AG10803 (cell line): ENCODE measurements at places on chromosomes 4 and X.

GRCh38 chrX:9786798-9787635, 788 bp downstream of the SHROOM2 start:
- DNase-seq, result peak; percentile 1

DNA sequence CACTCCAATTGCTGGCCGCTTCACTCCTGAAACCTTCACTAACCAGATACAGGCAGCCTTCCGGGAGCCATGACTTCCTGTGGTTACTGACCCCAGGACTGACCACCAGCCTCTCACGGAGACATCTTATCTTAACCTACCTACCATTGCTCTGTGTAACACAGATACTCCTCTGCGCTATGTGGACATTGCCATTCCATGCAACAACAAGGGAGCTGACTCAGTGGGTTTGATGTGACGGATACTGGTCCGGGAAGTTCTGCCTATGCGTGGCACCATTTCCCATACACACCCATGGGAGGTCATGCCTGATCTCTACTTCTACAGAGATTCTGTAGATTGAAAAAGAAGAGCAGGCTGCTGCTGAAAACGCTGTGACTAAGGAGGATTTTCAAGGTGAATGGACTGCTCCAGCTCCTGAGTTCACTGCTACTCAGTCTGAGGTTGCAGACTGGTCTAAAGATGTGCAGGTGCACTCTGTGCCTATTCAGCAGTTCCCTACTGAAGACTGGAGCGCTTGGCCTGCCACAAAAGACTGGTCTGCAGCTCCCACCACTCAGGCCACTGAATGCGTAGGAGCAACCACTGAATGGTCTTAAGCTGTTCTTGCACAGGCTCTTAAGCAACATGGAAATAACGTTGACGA, 35.8 kb upstream of the PRDM8 start:
- DNase-seq, result no peak

GRCh38 chrX:53093748-53094581, at the start of gene KANTR:
Gene KANTR (plus strand): TSS chrX:53094142. CDS start chrX:53124273, 30,131 bp downstream.
- peak; percentile 93 for DNase-seq

GRCh38 chr4:53779025-53779424, 187.7 kb upstream of the LNX1 start:
- no peak for DNase-seq

DNA sequence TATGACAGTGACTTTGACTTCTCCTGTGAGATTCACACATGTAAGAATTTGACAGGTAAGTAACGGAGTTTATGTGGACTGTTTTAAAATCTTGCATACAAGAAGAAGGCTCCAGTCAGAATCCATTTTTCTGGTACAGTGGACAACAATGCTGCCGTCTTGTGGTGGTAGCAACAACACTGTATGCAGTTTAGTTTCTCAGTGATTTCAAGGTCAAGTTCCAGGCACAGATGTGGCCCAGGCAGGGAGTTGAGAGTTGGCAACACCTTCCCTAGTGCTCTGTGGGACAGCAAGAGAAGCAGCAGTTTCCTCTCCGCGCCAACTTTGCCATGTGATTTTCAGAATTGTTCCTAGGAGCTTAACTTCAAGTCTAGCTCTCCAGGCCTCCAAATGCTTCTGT, 56.0 kb upstream of the STPG2 start:
- peak; percentile 4 for DNase-seq

- peak; percentile 56 for DNase-seq
These were observed 545 bp downstream of the ABCE1 start for GRCh38 chr4:145098675-145099037.

- DNase-seq, result peak; percentile 17
These were observed 556 bp upstream of the SLC25A43 start for GRCh38 chrX:119398587-119398973.

DNA sequence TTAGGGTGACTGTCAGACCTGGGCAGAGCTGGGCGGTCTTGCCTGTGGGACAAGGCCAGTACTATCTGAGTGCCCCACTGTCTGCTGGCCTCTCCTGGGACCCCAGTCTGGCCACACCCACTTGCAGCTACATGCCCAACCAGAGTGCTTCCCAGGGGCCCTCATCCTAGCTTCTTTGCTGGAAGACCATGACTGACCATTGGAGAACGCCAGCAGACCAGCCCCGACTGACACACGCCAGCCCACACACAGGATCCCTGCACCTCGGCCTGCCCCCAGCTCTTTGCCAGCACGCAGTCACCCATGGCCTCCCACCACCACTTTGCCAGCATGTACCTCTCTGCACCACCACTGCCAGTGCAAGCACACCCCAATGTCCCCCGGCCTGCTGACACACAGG, 585.7 kb downstream of the ZNF674 start:
- DNase-seq, result no peak

DNA sequence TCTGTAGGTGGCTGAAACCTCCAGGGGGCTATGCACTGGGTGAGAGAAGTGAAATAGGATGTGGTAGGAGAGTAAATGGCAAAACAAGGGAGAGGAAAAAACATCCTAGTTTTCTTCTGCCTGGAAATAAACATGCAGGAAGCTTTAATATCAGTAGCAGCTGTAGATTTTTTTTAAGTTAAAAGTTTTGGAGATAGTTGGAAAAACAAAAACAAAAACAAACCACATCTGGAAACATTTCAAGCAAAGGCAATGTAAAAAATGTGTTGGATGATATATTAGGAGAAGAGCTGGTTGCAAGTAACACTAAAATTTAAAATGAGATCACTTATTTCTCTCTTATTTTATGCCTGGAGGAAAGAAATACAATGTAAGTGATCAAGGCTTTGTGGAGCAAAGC, 388.0 kb downstream of the SPRY1 start:
- DNase-seq, result peak; percentile 81

- no peak for DNase-seq
These were observed 89.3 kb upstream of the MAML3 start for GRCh38 chr4:140243278-140243753.

GRCh38 chrX:123753656-123754350, 21.0 kb upstream of the THOC2 start:
- no peak for DNase-seq

- DNase-seq, result peak; percentile 23
These were observed 146.5 kb downstream of the NDST3 start for GRCh38 chr4:118180776-118181175.

DNA sequence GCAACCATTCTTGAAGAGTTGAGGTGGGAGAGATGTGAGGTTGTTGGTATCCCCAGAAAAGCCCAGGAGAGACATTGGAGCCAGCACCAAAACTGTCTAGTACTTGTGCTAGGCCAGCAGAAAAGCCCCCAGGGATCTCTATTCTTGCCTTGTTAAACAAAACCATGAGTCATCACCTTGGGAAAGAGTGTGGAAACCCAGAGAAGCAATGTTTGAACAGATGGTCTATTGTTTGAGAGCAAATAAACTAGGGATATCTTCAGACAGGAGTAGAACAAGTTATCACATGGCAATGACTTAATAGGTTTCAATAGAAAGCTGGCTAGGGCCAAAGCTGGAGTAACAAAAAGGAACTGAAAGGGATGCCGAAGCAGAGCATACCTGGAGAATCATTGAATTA, 195.7 kb upstream of the CASK start:
- DNase-seq, result peak; percentile 63

DNA sequence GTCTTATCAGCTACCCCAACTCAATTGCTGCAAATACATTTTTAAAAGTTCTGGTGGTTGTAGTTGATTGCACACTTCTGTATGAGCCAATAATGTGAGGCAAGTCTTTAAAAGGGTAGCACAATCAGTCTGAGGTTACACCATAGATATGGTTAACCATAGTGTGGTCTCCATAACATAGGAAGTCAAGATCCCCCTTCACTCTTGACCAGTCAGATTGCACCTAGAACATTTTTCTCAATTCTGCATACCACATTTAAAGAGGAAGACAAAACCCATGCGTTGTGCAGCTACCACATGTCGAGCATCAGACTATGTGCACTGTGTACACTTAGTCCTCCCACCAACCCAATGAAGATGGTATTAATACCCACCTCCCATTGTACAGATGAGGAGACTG, 26.5 kb upstream of the CYBB start:
- no peak for DNase-seq

- DNase-seq, result no peak
These were observed 132.6 kb downstream of the GLUD2 start for GRCh38 chrX:121179972-121180371.

DNA sequence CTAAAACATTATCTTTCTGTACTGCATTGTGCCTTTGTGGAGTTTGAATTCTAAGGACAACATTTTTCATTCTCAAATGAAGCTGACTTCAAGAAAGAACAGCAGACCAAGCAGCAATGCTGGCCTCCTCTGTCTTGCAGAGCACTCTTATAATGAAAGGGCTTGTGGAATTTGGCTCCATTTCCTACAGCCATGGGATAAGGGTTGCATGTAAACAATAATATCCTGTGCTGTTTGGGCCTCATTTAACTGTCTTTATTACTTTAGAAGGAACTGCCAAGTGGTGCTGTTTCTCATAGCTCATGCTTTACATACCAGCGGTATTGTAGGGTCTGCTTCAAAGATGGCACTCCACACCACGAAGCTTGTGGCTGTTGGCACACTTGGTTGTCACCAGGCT, 111.4 kb upstream of the EOLA2 start:
- peak; percentile 67 for DNase-seq

GRCh38 chr4:30714408-30715031, 5.6 kb upstream of the PCDH7 start:
- peak; percentile 34 for DNase-seq

DNA sequence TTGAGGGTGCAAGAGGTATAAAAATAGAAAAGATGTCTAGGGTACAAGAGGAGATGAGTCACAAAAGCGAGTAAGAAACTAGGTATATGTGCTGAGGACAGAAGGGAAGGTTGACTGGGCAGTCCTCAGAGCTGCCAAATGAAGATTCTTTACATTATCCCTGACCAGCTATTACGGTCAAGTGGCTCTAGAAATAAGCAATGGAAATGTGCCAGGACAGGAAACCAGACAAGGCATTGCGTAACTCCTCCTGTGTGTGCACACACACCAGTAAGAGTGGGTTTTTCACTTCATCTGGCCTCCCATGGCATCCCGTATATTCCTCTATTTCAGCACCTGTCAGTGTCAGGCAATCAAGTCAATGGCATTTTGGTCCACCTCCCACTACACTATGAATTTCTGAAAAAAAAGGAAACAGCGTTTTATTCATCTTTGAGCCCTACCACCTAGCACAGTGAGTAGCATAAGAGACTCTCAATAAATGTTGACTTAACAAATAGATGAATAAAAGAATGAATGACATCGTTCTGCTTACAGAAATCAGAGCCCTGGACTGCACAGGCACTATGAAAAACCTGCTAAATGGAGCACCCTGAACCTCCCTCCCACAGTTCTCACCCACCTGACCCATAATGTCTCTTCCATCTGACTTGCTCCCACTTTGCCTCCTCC, 62.6 kb upstream of the KLF3 start:
- DNase-seq, result peak; percentile 17

DNA sequence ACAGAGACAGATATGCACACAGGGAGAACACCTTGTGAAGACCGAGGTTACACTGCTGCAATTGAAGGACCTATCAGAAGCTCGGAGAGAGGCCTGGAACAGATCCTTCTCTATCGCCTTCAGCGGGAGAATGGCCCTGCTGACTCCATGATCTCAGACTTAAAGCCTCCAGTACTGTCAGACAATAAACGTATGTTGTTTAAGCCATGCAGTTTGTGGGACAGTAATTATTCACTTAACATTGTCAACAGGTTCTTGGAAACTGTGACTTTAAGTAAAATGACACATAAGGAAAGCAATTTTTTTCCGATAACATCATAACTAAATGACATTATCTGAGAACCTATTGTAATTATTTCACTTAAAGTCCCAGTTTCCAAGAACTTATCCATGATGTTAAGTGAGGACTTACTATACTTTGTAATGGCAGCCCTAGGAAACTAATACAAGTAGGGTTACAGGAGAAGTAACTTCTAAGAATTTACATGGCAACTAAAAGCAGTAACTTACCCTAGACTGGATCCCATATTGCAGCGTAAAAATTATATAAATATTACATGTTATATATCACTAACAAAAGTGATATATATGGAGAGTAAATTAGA, 180.8 kb upstream of the MAB21L2 start:
- DNase-seq, result no peak

DNA sequence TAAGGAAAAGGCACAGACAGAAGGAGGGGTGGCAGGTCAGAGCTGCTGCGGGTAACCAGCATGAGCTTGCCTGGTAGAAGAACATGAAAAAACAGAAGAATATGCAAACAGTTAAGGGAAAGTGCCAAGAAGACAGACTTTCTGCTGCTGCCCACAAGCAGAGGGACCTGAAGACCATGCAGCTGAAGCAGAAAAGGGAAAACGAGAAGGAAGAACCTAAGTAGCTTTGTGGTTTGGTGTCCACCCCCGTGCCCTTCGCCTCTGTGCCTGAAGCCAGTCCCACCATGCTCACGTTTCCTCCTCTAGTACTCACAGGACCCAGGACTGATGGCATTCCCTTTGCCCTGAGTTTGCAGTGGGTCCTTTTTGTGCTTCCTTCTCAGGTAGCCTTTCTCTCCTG, 62.8 kb downstream of the UBA6 start:
- no peak for DNase-seq

DNA sequence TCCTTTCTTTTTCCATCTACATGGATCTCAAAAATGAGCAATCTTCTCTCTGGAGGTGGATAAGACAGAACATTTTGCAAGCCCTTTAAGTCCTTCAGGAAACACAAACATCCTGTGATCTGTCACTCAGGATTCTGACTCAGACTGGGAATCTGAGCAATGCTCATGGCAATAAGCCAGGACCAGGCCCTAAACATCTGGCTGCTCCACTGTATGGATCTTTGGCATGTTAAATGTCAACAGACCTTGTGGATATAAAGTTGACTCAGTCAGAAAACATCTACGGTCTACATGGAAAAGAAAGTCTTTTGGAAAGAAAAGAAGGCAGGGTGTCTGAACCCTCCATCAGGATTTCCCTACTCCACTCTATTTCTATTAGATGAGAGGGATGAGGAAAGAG, 17.8 kb upstream of the CHIC2 start:
- peak; percentile 99 for DNase-seq

GRCh38 chr4:24330172-24330571, 254.2 kb downstream of the DHX15 start:
- DNase-seq, result peak; percentile 18

GRCh38 chr4:3335982-3336381, 43.2 kb downstream of the RGS12 start:
- no peak for DNase-seq

DNA sequence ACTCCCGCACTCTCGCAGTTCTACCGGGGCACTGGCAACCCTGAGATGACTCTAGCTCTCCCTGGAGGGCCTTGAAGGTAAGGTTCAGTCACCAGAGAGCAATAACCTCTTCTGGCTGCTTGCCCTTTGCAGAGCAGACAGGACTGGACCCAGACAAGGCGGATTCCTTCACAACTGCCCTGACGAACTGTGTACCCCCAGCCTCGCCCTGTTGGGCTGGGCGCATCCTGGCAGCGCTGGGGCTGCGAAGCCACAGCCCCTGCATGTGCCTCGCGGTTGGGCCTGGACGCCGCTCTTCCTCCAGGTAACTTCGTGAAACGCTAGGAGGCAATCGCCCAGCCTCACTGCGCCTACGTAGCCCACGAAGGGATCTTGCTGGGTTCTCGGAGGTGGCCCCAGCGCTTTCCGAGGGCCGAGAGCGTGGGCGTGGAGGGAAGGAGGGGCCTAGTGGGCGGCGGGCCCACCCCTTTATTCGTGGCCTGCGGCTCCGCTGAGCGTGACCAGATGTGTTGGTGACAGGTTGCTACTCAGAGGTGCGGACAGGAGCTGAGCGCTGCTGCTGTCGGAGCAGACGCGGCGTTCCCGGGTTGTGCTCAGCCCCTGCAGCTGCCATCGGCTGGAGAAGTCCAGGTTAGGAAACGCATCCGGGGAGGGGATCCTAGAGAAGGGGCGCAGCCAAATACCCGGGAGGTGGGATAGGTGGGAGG, 1.9 kb upstream of the MAMLD1 start:
- DNase-seq, result no peak

- peak; percentile 75 for DNase-seq
These were observed 566.4 kb upstream of the DIPK2B start for GRCh38 chrX:45766981-45767501.

- DNase-seq, result no peak
These were observed 426.0 kb downstream of the PCDH18 start for GRCh38 chr4:137106287-137106686.
